Stimulated activated naive CD8-positive, alpha-beta T cell treated with anti-CD3 and anti-CD28 coated beads, Interleukin-15, Interleukin-2, amounts not matched to agents 100 U/mL and 50 U/mL, for 24 hours (primary cell): ENCODE measurements at places on chromosomes 5 and 9.

DNA sequence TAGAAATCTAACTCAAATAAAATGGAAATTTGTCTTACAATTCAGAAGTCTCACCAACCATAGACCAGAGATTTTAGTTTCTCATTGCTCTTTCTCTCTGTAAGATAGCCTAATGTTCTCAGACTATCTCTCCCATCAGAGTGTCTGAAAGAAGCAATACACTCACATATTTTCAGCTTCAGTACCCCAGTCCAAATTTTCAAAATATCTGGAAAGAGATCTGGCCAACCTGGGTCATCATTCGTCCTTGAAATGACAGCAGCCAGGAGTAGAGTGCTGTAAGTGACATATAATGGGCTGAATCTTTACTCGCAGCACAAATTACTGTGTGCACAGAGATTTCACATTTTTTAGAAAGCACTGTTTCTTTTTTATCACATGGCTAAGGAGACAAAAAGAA, 313.3 kb upstream of the PRR16 start:
- DNase-seq: no peak

- DNase-seq: no peak
Measured at GRCh38 chr5:42595597-42595996, 161.0 kb upstream of the CCDC152 start.

GRCh38 chr9:88041447-88041846, 67.1 kb upstream of the CDK20 start:
- no peak for DNase-seq

GRCh38 chr9:121399883-121400607, 30.0 kb upstream of the STOM start:
- DNase-seq: no peak

GRCh38 chr5:72693546-72694205, 122.8 kb upstream of the TNPO1 start:
- DNase-seq: no peak

GRCh38 chr5:113572716-113573115, 59.2 kb downstream of the YTHDC2 start:
- DNase-seq: no peak

- no peak for DNase-seq
Measured at GRCh38 chr5:17989567-17990563, 355.6 kb downstream of the TAF11L14 start.

- DNase-seq: no peak
Measured at GRCh38 chr5:77087484-77088261, 588 bp upstream of the ZBED3 start.

GRCh38 chr9:127539259-127539981, 72.7 kb upstream of the STXBP1 start:
- DNase-seq: no peak

GRCh38 chr9:131980267-131981016, 99.2 kb downstream of the MED27 start:
- no peak for DNase-seq

DNA sequence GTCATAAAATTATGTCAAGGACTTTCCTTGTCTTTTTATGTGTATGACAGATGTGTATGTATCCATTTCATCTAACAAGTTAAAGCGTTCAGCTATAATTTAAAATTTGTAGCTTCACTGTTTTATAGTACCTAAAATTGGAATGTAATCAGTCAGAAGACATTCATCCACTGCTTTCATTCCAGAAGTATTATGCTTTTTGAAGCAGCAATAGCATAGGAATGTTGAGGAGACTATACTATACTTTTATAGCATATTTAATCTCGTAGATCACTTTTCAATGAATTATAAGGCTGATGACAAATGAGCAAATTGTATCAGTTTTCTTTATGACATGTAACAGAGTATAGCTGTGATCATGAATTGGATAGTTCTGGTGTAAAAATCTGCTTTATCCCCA, 6.9 kb downstream of the PCDHGA12 start:
- no peak for DNase-seq

GRCh38 chr5:146940295-146940694, 61.7 kb upstream of the PPP2R2B start:
- DNase-seq: no peak

DNA sequence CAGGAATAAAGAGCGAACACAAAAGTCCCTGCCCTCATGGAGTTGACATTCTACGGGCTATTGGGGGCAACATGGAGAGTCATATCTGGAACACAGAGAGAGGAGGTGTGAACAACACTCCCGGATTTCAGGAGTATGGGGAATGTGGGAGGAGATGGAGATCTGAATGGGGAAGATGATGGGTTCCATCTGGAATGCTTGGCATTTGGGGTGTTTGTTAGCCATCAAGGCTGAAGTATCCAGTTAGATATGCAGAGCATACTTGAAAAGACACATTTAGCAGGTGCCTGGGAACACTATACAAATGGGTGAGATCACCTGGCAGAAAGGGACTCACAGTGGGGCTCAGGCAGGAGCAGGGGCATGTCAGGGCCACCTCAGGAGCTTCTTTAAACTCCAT, 61.1 kb downstream of the EGFLAM start:
- no peak for DNase-seq

GRCh38 chr5:31463351-31463750, 68.5 kb downstream of the DROSHA start:
- no peak for DNase-seq

DNA sequence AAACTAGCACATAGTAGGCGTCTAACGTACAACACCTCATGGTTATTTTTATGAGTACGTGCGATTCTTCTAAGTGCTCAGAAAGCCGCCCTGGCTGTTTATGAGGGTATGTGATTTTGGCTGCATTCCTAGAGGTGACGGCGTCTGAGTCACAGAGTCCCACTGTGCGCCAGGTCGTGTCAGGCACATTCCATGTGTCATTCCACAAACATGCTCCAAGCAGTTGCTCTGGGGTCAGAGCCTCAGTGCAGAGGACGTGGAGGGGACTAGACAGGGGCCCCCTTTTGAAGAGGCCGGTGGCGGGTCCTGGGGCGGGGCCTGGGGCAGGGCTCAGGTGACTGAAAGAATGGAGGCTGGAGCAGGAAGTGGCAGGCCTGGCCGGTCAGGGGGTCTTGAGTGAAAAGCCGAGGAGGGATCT, 51.9 kb downstream of the NEK6 start:
- no peak for DNase-seq

GRCh38 chr9:89929315-89929672, 324.5 kb downstream of the GADD45G start:
- DNase-seq: no peak

DNA sequence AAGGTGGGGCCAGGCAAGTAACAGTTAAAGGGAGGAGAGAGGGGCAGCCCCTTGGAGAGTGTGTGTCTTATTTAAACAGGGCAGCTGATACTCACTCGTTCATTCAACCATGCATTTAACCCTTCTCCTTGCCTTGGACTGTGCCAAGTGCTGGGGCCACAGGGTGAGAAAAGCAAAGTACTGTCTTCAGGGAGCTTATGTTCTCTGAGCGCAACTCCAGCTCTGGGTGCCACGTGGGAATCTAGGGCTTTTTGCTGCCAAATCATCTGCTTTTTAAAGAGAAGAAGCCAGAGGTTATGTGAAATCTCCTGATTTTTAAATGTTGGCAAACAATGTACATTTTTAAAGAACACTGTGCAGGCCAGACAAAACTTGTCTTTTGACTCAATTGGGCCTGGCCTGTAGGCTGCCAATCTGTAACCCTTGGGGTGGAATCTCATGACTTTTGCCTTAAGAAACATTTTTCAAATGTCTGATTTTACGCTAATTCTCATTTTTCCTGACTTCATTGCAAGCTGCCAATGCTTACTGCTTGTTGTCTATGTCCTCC, 157.8 kb downstream of the NTRK2 start:
- DNase-seq: no peak

DNA sequence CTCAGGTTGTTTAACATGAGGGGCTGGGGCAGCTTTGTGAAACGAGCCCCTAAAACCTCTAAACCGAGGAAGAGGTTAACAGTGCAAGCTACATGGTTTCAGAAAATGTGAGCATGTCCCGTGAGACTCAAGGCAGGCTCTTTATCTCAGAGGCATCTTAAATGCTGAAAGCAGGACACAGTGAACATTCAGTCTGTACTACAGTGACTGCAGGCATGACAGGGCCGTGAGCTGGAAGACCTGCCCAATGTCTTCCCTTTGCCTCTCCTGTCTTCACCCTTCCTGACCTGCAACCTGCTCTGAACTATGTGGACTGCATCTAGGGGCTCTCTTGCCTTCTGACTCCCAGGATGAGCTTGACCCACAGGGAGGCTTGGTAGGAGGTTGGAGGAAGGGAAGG, 58.3 kb downstream of the PRLR start:
- no peak for DNase-seq

DNA sequence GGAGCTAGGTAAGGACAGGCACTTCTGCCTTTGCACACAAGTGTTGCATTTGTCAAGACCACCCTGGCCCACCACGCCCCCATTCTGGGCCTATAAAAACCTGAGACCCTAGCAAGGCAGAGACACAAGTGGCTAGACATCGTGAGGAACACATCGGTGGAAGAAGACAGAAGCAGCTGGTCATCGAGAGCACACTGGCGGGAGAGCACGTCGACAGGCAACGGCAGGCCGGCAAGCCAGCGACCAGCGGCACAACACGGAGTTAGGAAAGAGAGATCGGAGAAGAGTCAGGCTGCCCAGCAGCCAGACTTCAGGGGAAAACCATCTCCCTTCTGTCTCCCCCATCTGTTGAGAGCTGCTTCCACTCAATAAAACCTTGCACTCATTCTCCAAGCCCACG, 76.1 kb downstream of the HRH2 start:
- DNase-seq: no peak

DNA sequence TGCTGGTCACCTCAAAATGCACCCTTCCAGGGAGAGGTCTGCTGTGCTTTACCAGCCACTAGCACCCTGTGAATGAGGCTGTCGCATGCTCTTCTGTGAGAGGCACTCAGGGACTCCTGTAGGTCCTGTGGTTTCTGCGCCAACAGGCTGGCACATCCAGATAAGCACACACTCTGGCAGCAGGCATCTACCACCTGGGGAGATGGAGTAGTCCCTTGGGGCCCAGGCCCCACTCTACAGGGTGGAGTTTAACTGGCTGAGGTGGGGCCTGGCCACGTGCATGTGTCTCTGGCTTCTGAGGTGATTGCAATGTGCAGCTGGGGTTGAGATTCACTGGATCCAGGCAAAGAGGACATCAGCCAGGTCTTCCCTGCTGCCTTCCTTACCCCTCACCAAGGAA, 32.3 kb downstream of the TMEM174 start:
- no peak for DNase-seq

DNA sequence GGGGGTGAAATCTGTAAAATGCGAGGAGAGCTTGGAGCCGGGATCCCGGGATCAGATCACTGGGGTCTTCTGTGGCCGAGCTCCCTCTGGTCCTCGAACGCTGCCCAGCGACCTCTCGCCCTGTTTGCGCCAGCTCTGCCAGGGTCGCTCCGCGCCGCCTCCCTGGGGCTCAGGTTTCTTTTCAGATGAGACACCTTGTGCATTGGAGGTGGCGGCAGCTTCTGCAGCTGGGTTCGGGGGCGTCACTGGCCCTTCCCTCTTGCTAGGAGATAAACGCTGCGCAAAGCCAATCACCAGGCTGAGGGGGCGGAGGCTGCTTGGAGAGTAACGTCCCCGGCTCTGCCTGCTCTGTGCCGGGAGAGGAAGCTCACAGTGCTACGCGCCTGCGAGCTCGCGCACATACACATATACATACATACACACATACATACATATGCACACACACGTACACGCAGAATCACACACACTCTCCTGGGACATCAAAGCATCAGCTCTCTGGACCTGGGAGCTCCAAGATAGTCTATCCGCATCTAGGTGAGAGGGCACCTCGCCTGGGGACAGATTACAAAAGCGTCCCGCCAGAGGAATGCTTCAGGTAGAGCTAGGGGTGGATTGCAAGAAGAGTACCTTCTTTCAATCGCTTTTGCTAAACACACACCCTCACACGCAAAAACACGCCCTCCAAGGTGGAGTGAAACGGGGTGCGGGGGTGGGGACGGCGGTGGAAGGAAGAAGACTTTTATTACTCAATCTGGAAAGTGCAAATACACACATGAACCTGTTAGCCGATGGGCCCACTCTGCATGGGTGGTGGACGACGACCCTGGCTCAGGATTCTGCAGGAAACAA, at the start of gene ST8SIA4:
Gene ST8SIA4 (minus strand): TSS at position 244 of the 849 bp plus-strand sequence. CDS start 327 bp downstream, outside the sequence.
- peak; percentile 92 for DNase-seq

- no peak for DNase-seq
Measured at GRCh38 chr5:178751286-178751685, 20.8 kb upstream of the ZNF354A start.

DNA sequence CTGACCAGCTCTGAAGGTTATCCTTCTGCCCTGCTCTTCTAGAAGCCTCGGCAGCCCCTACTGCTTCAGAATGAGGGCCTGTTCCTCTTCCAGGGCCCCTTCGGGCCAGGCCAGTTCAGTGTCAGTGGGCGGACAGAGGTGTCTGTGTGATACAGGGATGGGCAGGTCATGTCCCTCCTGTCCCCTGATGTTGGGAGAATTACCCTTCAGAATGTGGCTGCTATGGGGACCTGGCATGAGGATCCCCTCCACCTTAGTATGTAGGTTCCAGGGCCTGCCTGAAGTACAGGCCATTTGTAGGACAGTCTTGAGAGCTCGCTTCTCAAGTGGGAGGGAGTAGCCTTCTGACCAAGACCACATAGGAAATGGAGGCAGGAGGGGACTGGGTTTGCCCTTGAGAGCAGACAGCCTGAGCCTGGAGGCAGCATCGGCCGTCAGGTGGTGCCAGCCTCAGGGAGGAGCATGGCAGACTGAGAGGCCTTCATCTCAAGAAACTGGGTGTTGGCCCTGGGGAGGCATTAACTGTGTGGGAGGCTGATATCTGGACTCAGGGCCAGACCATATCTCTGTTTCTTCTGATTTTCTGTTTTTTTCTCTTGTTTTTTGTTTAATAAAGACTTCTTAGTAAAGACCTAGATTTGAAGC, 32.0 kb downstream of the ANGPTL2 start:
- no peak for DNase-seq

DNA sequence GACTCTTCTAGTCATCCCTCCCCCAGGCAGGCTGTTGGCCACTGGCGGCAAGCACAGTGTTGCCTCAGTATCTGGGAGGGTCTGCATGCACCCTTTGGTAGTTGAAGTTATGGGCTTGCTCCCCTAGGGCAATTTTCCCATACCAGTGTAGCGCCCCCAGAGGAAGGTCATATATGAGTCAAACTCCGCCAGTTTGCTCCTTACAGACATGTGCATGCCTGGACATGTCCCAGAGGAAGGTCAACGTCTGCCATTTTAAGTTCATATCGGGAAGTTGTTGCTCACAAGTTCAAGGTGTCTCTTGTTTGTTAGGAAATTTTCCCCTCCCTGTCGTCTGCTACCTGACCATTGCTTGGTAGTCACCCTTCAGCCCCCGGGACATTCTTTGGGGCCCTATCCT, 51.3 kb upstream of the MROH2B start:
- DNase-seq: no peak
